ENCODE measurements at places on chromosomes 6 and 20. TPM values are rescaled to one million over a fixed set of nuclear protein-coding genes. Genes with fewer than 3 reads are reported as not detected.

DNA sequence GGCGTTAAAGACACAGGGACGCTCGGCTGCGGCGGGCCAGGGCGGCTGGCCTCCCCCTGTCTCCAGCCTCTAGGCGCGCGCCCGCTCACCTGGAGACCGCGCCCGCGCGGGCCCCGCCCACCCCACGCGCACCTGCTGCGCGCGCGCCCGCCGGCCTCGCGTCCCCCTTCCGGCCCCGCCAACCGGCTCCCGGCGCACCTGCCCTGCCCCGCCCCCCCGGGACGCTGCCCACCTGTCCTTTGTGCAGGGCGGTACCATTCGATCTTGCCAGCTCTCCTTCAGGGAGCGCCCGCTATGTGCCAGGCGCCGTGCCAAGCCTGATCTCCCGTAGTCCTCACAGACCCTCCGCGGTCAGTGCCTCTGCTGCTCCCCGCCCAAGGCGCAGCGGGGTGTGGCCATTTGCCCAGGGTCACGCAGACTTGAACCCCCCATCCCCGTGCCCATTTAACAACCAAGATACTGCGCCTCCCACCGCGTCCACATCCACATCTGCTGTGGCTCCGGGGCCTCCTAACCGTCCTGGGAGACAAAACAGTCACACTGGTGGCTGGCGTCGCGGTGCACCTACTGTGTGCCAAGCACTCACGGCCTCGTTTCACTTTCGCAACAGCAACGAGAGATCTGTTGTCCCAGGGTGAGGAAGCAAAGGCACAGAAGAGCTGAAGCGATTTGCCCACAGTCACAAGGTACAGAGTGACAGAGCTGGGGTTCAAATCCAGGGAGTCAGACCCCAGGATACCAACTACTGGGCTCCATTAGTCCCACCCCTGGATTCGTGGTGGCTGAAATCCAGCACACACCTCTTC is 48.1 kb downstream of the NOL4L start:
- H3K4me1 ChIP-seq: peaks cover 91% of the 10 kb centered on the region
- peak overlapping the region; percentile 75 for H3K4me3 ChIP-seq
- H3K27ac ChIP-seq: peak overlapping the region; percentile 91
- DNase-seq: peak; percentile 74

GRCh38 chr6:80223743-80224212 is 117.3 kb downstream of the BCKDHB start:
- H3K27me3 ChIP-seq: no peaks in the 10 kb centered on the region
- no peaks in the 10 kb centered on the region for H3K4me1 ChIP-seq
- DNase-seq: no peak
- H3K36me3 ChIP-seq: no peaks in the 10 kb centered on the region
- no peak overlapping the region for H3K27ac ChIP-seq

FABP7 gene
- polyA plus RNA-seq: not detected

- no peak for DNase-seq
- no peaks in the 10 kb centered on the region for H3K4me1 ChIP-seq
- no peak overlapping the region for H3K27ac ChIP-seq
- no peaks in the 10 kb centered on the region for H3K36me3 ChIP-seq
- no peaks in the 10 kb centered on the region for H3K27me3 ChIP-seq
- H3K4me3 ChIP-seq: no peak overlapping the region
Observed at GRCh38 chr6:23179994-23180393, 610.6 kb downstream of the HDGFL1 start.

- H3K4me1 ChIP-seq: no peaks in the 10 kb centered on the region
- H3K36me3 ChIP-seq: no peaks in the 10 kb centered on the region
- no peak for DNase-seq
- no peak overlapping the region for H3K27ac ChIP-seq
- H3K4me3 ChIP-seq: no peak overlapping the region
- no peaks in the 10 kb centered on the region for H3K27me3 ChIP-seq
Observed at GRCh38 chr6:40341726-40342125, 245.4 kb downstream of the LRFN2 start.

PRDM13 gene
- not detected for polyA plus RNA-seq

- H3K4me3 ChIP-seq: no peak overlapping the region
- no peaks in the 10 kb centered on the region for H3K4me1 ChIP-seq
- no peaks in the 10 kb centered on the region for H3K36me3 ChIP-seq
- H3K27me3 ChIP-seq: no peaks in the 10 kb centered on the region
Observed at GRCh38 chr6:47145212-47145611, 103.1 kb upstream of the ADGRF1 start.

TFAP2C gene
- polyA plus RNA-seq: not detected
